Hair follicle dermal papilla cell (primary cell): ENCODE measurements at places on chromosomes 6 and 20. TPM values are rescaled to one million over a fixed set of nuclear protein-coding genes. Genes with fewer than 3 reads are reported as not detected.

The TMEM239 gene
- total RNA-seq = under 0.01 and 0.49 TPM in 2 replicates

The SYNJ2 gene
- total RNA-seq = 54.3 and 70.1 TPM in 2 replicates

The EYS gene
- total RNA-seq = under 0.01 TPM in 2 replicates

The TBXT gene
- total RNA-seq = not detected in 2 replicates
